ENCODE measurements at places on chromosomes 2 and 18. TPM values are rescaled to one million over a fixed set of nuclear protein-coding genes. Genes with fewer than 3 reads are reported as not detected.

The CFC1 gene
- 27.7 TPM for total RNA-seq

The RGPD3 gene
- 0.38 TPM for total RNA-seq

The COLEC11 gene
- total RNA-seq: not detected

The PLEKHH2 gene
- total RNA-seq: 10.4 TPM

The SIX3 gene
- total RNA-seq: not detected

The TCF7L1 gene
- 57.2 TPM for total RNA-seq

The CRYGD gene
- total RNA-seq: not detected

The TSHZ1 gene
- 16.9 TPM for total RNA-seq

The MGAT4A gene
- 33.5 TPM for total RNA-seq
